NCI-H187 treated with DMSO at 0.1 percent for 48 hours (cell line): ENCODE measurements at places on chromosomes 16 and 17.
A peak's percentile ranks its signal among the peaks of the same experiment; 100 is the strongest.

GRCh38 chr17:45427181-45427835 is 5.4 kb downstream of the ARHGAP27 start:
- no peak for DNase-seq

GRCh38 chr17:79214940-79215604 is 140.4 kb downstream of the ENGASE start:
- no peak for DNase-seq

DNA sequence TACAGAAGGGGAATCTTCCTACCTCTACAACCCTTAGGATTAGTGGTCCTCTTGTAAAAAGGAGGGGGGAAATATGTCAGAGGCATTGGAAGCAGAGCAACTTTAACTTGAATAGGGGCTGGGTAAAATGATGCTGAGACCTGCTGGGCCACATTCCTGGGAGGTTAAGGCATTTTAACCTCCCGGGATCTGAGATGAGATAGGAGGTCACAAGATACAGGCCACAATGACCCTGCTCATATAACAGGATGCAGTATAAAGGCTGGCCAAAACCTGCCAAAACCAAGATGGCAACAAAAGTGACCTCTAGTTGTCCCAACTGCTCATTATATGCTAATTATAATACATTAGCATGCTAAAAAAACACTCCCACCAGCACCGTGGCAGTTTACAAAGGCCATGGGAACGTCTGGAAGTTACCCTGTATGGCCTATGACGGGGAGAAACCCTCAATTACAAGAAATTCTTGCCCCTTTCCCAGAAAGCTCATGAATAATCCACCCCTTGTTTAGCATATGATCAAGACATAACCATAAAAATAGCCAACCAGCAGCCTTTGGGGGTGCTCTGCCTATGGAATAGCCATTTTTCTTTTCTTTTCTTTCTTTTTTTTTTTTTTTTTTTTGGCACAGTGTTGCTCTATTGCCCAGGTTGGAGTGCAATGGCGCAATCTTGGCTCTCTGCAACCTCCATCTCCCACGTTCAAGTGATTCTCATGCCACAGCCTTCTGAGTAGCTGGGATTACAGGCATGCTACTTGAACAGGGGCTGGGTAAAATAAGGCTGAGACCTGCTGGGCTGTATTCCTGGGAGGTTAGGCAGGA is 6.2 kb upstream of the C1QTNF1 start:
- DNase-seq, result no peak

DNA sequence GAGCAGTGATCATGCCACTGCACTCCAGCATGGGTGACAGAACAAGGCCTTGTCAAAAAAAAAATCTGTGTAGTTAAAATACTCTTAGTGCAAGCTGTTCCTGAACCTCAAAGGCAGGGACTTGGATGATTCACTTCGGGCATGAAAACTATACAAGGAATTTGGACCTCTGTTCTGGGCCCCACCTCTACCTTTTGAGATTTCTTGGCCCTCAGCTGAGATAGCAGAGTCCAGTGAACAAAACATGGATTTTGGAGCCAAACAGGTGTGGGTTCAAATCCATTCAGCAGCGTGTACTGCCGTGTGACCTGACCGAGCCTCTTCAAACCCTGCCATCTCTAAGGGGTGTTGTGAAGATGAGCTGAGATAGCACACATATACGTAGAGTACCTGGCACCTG is 6.8 kb downstream of the SLC13A2 start:
- DNase-seq, result no peak

- DNase-seq, result no peak
Measured at GRCh38 chr17:77444984-77445759, 304.4 kb downstream of the SEC14L1 start.

DNA sequence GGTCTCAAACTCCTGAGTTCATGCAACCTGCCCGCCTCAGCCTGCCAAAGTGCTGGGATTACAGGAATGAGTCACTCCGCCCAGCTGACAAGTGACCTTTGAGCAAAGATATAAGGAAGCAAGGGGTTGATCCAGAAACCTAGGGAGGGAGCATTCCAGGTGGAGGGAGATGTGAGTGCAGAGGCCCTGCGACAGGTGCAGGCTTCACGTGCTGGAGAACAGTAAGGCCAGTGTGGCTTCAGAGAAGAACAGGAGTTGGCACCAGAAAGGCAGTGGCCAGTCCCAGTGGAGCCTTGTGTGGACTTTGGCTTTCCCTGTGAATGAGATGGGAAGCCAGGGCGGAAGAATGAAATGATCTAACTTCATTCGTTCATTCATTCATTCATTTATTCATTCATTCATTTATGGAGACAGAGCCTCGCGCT is 73.6 kb upstream of the HAS3 start:
- no peak for DNase-seq

- no peak for DNase-seq
Measured at GRCh38 chr16:66240631-66241395, 125.7 kb upstream of the CDH5 start.

DNA sequence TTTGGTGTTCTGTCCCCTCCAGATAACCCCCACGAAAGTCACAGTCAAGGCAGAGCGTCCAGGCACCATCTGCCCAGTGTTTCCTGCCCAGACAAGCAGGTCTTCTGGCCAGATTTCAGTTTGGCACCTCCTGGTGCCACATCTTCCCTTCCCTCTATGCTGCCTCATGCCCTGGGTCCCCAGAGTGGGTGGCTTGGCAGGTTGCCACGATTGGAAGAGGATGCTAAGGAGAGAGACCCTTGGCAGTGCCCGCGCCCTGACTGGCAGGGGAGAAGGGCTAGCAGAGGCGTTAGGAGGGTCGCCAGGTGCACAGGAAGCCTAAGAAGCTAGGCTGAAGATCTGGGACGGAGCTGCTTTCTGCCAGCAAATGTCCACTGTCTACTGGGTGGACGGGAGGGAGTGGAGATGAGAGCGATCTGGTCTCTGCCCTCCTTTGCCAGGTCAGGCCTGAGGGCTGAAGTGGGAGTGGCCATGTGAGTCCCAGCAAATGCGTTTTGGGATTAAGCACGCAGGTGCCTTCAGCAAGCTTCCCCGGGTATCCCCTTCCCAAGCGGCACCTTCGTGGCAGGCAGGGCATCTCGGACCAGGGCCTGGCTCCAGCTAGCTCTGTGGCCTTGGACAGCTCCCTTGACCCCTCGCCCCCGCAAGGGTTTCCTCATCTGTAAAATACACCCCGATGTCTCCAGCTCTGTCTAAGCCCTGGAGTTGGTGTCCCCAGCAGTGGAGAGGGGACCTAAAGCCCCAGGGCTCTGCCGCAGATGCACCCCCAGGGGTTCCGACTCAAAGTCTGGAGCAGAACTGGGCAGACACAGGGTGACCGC is 13.4 kb upstream of the CD300A start:
- DNase-seq, result no peak

- DNase-seq, result no peak
Measured at GRCh38 chr17:17564896-17565295, 26.6 kb downstream of the PEMT start.

DNA sequence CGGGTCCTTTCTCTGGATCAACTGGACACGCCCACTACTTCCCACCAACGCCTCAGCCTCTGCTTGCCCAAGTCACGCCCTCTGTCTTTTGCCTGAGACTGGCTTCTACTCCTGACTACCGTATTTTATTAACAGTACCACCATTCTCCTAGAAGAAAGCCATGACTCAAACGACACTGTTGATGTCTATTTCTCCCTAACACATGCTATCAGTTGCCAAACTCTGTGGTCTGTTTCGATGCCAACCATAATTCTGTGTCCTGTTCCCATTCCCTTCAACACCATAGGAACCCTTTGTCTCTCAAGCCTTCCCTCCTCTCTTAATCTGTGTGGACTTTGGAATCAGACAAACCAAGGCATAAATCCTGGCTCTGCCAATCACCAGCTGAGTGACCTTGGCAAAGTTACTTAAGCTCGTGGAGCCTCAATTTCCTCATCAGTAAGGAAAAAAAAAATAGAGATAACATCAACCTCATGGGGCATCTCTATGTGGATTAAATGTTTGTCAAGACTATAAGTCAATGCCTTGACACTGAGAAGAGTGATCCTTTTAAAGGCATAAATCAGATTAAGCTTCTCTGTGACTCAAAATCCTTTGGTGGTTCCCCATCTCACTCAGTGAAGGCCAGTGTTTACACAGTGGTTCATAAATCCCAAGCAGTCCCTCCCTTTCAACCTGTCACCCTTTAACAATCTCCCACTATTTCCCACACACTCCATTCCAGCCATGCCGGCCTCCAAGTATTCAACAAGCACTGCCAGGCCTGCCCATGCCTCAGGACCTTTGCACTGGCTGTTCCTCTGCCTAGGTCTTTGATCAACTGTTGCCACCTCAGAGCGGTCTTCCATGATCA is 45.6 kb downstream of the ERN1 start:
- no peak for DNase-seq

GRCh38 chr17:8125947-8126490 is 2.1 kb upstream of the HES7 start:
- DNase-seq, result no peak

DNA sequence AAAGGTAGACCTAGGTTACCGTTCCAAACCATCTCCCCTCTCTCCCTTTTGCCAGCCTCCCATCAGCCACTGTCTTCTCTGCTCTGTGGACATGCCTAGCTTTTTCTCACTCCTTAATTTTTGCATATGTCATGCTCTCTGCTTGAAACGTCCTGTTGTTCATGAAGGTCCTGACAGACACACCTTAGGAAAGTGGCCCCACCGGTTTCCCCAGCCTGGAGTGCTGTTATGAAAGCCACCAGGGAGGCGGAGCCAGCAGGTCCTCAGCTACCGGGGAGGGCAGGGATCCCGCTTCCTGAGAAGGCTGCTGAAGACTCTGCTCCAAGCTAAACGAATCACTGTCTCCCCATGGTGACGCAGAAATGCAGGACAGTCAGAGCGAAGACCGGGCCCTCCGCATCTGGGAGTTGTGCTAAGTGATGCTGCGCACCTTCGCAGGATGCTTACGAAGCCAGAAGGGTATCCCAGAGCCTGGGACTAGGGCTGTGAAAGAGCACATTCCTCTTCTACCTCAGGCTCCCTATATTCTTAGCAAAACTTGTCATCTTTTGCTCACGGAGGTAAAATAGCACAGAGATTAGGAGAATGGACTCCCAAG is 2.3 kb upstream of the SLC16A11 start:
- DNase-seq, result no peak

- no peak for DNase-seq
Measured at GRCh38 chr17:73711184-73711583, 66.9 kb upstream of the SDK2 start.

DNA sequence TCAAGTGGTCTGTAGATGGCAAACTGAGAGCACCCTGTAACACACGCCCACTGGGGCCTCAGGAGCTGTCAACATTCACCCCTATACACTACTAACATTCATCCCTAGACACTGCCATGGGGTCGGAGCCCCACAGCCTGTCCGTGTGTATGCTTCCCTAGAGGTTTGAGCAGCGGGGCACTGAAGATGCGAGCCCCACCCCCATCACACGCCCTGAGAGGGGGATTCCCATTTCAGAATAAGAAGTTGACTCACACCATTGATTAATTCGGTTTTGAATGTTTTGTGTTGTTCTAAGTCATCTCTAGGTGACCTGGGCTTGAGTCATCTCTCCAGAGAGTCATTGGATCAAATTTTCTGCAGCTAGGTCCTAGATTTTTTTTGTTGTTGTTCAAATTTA is 37.3 kb upstream of the MMD start:
- no peak for DNase-seq

DNA sequence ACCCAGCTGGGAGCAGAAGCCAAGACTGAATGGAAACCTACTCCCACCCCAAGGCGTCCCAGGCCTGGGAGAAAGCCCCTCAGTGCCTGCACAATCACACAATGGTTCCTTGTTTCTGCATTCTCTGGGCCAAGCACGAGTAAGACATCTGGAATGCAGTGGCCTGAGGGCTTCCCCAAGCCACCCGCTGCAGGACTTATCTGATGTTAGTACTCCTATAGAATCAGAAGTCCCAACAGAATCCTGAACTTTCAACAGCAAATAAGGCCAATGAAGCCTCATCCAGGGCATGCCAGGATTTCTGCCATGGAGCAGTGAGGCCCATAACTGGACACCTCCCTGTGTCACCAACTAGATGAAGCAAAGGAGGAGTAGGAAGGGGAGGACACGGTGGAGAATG is 28.6 kb downstream of the MYO18A start:
- DNase-seq, result no peak

DNA sequence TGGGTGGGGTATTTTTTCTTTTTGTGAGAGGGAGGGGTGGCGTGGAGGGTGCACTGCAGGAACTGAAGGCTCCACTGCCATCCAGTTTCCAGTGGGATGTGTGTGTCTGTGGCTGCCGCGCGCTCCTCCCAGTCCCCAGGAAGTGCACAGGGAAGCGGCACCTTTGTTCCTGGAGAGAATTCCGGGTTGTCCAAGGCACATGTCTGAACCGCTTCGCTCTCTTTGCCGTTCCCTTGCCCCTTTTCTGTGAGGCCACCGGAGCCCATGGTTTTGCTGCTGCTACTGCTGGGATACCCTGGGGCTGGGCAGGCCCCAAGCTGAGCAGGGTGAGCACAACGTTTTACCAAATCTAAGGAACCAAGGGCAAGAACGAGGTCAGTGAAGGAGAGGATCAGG is 19.5 kb downstream of the ACSF3 start:
- no peak for DNase-seq

DNA sequence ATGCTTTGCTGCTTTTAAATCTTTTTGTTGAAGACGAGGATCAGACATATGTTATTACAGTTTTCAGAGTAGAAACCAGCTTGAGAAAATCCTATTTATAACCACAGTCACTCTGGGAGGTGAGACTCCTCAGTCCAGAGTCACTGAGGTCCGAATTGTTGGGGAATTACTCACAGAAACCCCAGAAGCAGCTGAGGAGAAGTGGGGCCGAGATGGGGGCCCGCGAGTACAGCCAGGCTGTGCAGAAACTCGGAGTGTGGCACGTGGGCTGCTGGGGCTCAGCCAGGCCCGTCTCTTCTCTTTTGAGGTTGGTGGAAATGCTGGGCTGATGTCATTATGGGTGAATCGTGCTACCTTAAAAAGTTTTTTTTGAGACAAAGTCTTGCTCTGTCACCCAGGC is 14.4 kb upstream of the GNG13 start:
- no peak for DNase-seq

GRCh38 chr17:72515291-72516065 is 394.7 kb downstream of the SOX9 start:
- DNase-seq, result no peak

- peak; percentile 12 for DNase-seq
Measured at GRCh38 chr16:77951788-77952187, 70.6 kb upstream of the CLEC3A start.
